ENCODE measurements at places on chromosomes 5 and 9. TPM values are rescaled to one million over a fixed set of nuclear protein-coding genes. Genes with fewer than 3 reads are reported as not detected.

Gene CD72
- 4.7 TPM for total RNA-seq

Gene EFNA5
- total RNA-seq: 0.50 TPM

Gene DAP
- total RNA-seq: 84.9 TPM

Gene RMRP
- 67,037 TPM for total RNA-seq

Gene TMEM171
- total RNA-seq: 1.0 TPM

Gene PRRX2
- total RNA-seq: not detected

Gene PIP5KL1
- total RNA-seq: 1.5 TPM

Gene LCN6
- total RNA-seq: not detected

Gene SLC25A2
- total RNA-seq: 0.42 TPM

Gene FAM78A
- total RNA-seq: 6.6 TPM

Gene PCDHGA2
- 0.23 TPM for total RNA-seq

Gene CNTNAP3B
- total RNA-seq: 6.1 TPM

Gene PHYHD1
- total RNA-seq: 9.2 TPM

Gene ROPN1L
- total RNA-seq: 1.2 TPM

Gene GADD45G
- total RNA-seq: 5.5 TPM

Gene CAPSL
- 0.37 TPM for total RNA-seq

Gene NUTM2G
- not detected for total RNA-seq

Gene SLC4A9
- total RNA-seq: not detected

Gene MUSK
- 0.17 TPM for total RNA-seq

Gene ADAMTS2
- total RNA-seq: 24.3 TPM

Gene PCDHGA12
- total RNA-seq: 0.37 TPM

Gene STRBP
- total RNA-seq: 9.7 TPM

Gene LCP2
- total RNA-seq: 16.3 TPM

Gene ABITRAM
- 5.2 TPM for total RNA-seq

Gene GAS1
- total RNA-seq: 7.4 TPM

Gene CSF1R
- total RNA-seq: 26.4 TPM

Gene ERGIC1
- total RNA-seq: 45.4 TPM

Gene FOXD4L6
- 0.25 TPM for total RNA-seq

Gene SPATA31D4
- not detected for total RNA-seq

Gene C5
- 485 TPM for total RNA-seq

Gene CD14
- total RNA-seq: 297 TPM

Gene EIF4E1B
- total RNA-seq: not detected
